ENCODE measurements at places on chromosomes 1 and 21. TPM values are rescaled to one million over a fixed set of nuclear protein-coding genes. Genes with fewer than 3 reads are reported as not detected.
A peak's percentile ranks its signal among the peaks of the same experiment; 100 is the strongest.

GRCh38 chr1:75614399-75614756 is 3.5 kb upstream of the SLC44A5 start:
- DNase-seq, result no peak

DNA sequence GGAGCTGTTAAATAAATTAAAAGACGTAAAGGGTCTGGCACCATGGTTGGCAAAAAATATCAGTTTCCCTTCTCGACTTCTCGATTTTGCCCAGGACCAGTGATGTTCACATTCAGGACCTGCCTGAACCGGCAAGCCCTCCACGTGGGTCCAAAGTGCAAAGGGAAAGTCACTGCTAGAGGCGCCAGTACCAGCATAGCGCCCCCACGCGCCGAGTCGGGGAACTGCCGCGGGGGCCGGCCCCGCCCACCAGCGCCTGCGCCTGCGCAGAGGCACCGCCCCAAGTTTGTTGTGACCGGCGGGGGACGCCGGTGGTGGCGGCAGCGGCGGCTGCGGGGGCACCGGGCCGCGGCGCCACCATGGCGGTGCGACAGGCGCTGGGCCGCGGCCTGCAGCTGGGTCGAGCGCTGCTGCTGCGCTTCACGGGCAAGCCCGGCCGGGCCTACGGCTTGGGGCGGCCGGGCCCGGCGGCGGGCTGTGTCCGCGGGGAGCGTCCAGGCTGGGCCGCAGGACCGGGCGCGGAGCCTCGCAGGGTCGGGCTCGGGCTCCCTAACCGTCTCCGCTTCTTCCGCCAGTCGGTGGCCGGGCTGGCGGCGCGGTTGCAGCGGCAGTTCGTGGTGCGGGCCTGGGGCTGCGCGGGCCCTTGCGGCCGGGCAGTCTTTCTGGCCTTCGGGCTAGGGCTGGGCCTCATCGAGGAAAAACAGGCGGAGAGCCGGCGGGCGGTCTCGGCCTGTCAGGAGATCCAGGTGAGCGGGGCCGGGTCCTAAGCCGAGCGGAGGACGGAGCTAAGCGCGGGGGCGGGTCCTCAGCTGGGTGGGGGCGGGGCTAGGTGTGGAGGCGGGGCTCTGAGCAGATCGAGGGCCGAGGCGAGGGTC is at the start of gene PINK1:
PINK1 (plus strand) TSS at position 269 of the 875 bp plus-strand sequence; CDS start at position 360, 91 bp downstream.
- DNase-seq, result peak; percentile 75

GRCh38 chr1:200535605-200536004 is 84.9 kb downstream of the KIF14 start:
- DNase-seq, result peak; percentile 50

- DNase-seq, result peak; percentile 39
Observed at GRCh38 chr1:89855413-89856123, 34.7 kb downstream of the LRRC8D start.

DNA sequence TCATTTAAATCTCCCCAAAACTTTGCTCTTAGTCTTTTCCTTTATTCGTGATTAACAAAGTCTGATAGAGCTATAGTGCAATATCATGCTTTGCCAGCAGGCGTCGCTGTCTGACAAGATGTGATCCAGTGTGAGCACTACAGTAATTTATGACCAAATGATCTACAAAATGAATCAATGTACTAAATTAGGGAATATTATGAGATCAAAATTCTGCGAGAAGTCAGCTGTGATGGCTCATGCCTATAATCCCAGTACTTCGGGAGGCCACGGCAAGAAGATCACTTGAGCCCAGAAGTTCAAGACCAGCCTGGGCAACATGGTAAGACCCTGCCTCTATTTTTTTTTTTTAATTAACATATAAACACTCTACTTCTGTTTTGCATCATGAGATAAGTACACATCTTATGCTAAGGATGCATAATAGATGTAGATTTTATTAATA is 3.6 kb upstream of the SPSB1 start:
- DNase-seq, result peak; percentile 63

- peak; percentile 76 for DNase-seq
Observed at GRCh38 chr1:205610036-205610435, 21.8 kb downstream of the ELK4 start.

- peak; percentile 53 for DNase-seq
Observed at GRCh38 chr1:157948312-157949073, 45.0 kb upstream of the KIRREL1 start.

DNA sequence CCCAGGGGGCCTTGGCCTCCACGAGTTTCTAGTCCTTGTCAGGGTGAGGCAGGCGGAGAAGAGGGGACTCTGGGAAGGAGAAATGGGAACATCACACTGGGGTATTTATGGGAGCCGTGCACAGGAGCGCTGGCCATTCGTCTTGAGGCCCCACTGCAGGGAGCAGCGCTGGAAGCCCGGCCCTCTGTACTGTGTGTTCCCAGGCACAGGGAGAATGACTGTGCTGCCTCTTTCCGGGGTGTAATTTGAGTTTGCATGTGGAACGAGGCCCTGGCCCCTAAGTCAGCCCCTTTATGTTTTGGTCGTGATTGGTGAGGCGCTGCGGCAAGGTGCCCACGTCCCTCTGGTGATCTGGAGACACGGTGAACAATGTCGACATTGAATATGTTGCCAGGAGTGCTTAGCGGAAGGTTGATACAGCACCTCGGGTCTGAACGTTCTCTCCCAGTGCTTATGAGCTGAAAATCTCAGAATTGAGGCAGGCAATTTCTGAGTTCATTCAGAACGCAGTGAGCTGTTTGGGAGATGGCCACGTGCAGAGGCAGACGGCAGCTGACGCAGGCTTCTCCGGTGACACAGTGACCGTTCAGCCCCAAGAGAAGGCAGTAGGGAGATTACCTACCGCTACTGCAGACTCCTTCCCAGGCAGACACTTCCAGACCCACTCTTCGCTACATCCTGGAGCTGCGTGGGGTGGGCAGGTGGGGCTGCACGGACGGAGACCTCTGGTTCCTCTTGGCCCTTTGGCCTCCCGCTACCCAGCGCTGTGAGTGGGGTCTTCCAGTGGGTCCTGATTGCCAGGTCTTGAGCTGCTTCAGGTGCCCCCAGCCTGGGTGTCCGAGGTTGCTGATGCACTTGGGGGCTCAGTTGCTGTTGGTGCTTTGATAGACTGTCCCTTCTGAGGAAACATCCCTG is 265.8 kb downstream of the CAMTA1 start:
- no peak for DNase-seq

GRCh38 chr1:3034162-3034561 is 12.9 kb downstream of the ACTRT2 start:
- no peak for DNase-seq

DNA sequence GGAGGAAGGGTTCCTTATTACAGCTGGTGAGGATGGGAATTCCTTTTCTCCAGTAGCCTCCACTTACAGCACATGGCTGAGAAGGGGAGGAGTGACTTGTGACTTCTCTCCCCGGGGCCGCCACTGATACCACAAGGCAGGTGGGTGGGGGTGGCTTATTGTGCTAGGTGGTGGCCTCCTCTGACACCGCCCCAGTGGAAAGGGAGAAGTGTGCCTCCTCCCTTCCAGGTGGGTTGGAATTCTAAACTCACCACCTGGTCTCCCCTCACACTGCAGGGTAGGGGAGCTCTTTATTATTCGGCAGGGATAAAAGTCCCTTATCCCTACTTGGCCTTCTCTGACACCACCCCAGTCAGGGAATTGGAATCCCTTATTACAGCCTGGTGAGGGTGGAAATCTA is 89.5 kb downstream of the CCDC30 start:
- no peak for DNase-seq

VCAM1 gene
- total RNA-seq, result not detected

ALX3 gene
- not detected for total RNA-seq

ERO1B gene
- total RNA-seq, result 2.6 TPM
